Lung (tissue), 17 donors: ENCODE measurements at places on chromosomes 3 and 15. TPM values are rescaled to one million over a fixed set of nuclear protein-coding genes. Genes with fewer than 3 reads are reported as not detected.

GRCh38 chr3:69008980-69009379, 4.5 kb downstream of the EOGT start:
- H3K4me1 ChIP-seq: no peaks in the 10 kb centered on the region
- no peak overlapping the region for H3K4me3 ChIP-seq
- peak overlapping the region; percentile 81 for H3K27ac ChIP-seq
- no peaks in the 10 kb centered on the region for H3K27me3 ChIP-seq

- peaks cover 4% of the 10 kb centered on the region for H3K4me1 ChIP-seq
- no peak for DNase-seq
- no peaks in the 10 kb centered on the region for H3K27me3 ChIP-seq
- no peak overlapping the region for H3K4me3 ChIP-seq
Observed at GRCh38 chr3:49610666-49611280, 56.5 kb downstream of the BSN start.

DNA sequence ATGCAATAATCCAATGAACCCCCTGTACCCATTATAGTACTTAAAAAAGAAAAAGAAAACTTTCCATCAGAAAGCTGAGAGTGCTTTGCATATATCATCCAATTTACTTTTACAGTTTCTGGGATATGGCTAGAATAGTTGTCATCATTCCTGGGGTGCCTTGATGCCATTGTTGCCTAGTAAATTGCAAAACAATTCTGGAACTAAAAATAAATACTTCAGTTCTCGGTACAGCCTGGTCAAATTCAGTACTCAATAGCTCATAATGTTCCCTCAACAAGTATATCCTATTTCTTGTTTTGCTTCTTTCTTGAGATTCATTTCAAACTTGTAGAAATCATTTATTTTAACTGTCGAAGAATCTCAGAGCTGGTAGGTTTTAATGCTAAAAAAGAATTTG, 334.7 kb upstream of the MDFIC2 start:
- no peak overlapping the region for H3K27ac ChIP-seq
- H3K4me3 ChIP-seq: no peak overlapping the region
- H3K27me3 ChIP-seq: no peaks in the 10 kb centered on the region
- H3K36me3 ChIP-seq: no peaks in the 10 kb centered on the region
- peaks cover 3% of the 10 kb centered on the region for H3K4me1 ChIP-seq
- DNase-seq: no peak

- no peaks in the 10 kb centered on the region for H3K27me3 ChIP-seq
- no peak overlapping the region for H3K4me3 ChIP-seq
- DNase-seq: no peak
- H3K4me1 ChIP-seq: peaks cover 6% of the 10 kb centered on the region
- H3K27ac ChIP-seq: no peak overlapping the region
Observed at GRCh38 chr3:169603661-169604060, 59.9 kb downstream of the MECOM start.

- no peak overlapping the region for H3K4me3 ChIP-seq
- no peak overlapping the region for H3K27ac ChIP-seq
- H3K27me3 ChIP-seq: no peaks in the 10 kb centered on the region
- H3K36me3 ChIP-seq: no peaks in the 10 kb centered on the region
Observed at GRCh38 chr3:153658136-153658535, 463.1 kb upstream of the ARHGEF26 start.

DNA sequence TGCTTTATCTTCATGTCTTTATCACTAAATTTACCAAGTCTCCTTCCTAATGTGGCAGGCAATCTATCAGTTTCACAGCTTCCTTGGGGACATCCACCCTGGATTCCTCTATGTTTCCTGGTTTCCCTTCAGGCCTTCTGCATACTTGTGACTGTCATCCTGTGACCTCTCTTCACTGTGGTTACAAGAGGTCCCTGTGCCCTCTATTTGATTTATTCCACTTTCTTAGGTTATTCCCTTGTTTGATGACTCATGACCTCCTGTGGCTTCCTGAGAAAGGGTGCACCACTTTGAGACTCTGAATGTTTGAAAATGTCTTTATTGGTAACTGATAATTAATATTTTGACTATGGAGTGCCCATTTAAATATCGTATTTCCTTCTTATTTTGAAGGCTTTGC, 60.5 kb upstream of the KY start:
- no peak overlapping the region for H3K27ac ChIP-seq
- no peaks in the 10 kb centered on the region for H3K27me3 ChIP-seq
- no peaks in the 10 kb centered on the region for H3K4me1 ChIP-seq

DNA sequence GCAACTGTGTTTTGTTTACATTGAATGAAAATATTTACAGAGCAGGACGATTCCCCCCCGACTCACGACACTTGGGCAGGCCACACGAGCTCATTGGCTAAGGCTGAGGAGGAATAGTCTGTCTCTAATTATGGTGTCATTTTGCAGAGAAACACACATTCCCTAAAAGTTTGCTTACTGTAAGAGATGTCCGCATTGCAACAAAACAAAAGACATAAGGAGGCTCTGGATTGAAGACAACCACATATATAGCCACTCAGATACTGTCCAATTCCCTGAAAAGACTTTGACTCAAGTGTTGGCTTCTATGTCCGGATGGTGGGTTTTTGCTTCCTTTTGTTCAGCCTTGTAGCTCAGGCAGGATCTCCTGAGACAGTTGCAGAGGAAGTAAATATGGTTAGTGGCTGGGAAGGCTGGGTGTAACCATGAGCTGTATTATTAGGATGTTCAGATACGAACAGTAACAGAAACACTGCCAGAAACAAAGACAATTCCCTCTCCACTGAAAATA, 170.4 kb downstream of the KLHL25 start:
- H3K4me3 ChIP-seq: no peak overlapping the region
- peak; percentile 75 for DNase-seq
- peaks cover 66% of the 10 kb centered on the region for H3K4me1 ChIP-seq
- H3K36me3 ChIP-seq: no peaks in the 10 kb centered on the region
- peak overlapping the region; percentile 60 for H3K27ac ChIP-seq

DNA sequence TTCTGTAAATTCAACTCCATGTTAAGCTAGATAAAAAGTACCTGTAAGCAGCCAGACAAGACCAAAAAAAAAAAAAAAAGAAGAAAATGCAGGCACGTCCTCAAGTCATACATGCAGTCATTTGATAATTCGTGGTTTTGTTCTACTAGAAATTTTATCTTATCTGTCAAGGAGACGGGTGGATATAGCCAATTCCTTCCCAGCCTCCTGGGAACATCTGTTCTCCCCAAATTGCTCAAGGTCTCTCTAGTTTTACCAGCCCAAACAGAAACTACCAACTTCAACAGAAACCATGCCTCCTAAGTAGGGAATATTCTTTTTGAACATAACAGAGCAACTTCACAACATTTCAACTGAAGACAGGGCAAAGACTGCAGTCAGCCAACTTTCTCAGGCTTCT, 19.5 kb downstream of the RYK start:
- H3K4me1 ChIP-seq: peaks cover 7% of the 10 kb centered on the region
- no peak overlapping the region for H3K27ac ChIP-seq
- H3K4me3 ChIP-seq: no peak overlapping the region
- no peaks in the 10 kb centered on the region for H3K36me3 ChIP-seq

- DNase-seq: no peak
- H3K4me1 ChIP-seq: no peaks in the 10 kb centered on the region
- no peak overlapping the region for H3K27ac ChIP-seq
- no peak overlapping the region for H3K4me3 ChIP-seq
- H3K27me3 ChIP-seq: no peaks in the 10 kb centered on the region
Observed at GRCh38 chr3:31432897-31433678, 99.6 kb upstream of the STT3B start.

- DNase-seq: no peak
- no peak overlapping the region for H3K27ac ChIP-seq
- H3K36me3 ChIP-seq: no peaks in the 10 kb centered on the region
- no peaks in the 10 kb centered on the region for H3K4me1 ChIP-seq
Observed at GRCh38 chr3:36800533-36801116, 36.3 kb upstream of the DCLK3 start.

GRCh38 chr3:106683953-106684620, 693.2 kb upstream of the CCDC54 start:
- DNase-seq: no peak
- no peak overlapping the region for H3K27ac ChIP-seq

DNA sequence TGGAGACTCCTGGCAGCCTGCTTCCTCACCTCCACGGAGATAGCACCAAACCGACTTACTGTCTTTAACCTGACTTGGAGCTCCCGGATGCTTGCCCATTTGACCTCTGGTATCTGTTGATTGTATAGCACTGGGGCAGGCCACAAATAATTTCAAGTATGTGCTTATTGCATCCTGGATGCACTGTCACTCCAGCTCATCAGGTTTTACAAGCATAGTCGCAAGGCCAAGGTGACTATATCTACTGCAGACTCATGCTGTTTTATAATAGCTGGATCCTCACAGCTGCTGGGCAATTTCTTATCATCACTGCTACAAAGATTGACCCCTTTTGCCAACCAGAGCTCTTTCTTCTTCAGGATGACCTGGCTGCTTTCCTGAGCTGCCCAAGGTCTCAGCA, 45.6 kb downstream of the PEX5L start:
- no peak overlapping the region for H3K27ac ChIP-seq
- H3K27me3 ChIP-seq: no peaks in the 10 kb centered on the region
- no peaks in the 10 kb centered on the region for H3K36me3 ChIP-seq

DNA sequence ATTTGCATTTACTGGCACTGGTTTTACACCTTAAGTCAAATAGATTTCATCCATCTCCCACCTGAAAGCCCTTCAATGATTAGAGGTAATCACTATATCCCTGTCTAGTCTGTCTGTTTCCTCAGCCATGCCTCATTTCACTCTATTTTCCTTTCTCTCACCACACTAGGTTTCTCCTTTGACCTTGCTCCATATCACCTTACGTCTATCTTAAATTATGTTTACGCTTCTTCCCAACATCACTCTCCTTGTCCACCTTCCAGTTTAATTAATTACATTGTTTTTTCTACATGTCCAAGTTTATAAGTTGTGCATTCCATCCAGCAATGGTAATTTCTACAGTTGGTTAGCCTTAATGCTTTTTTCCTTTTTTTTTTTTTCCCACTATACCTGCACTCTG, 396.7 kb upstream of the PDZRN3 start:
- no peaks in the 10 kb centered on the region for H3K27me3 ChIP-seq
- no peaks in the 10 kb centered on the region for H3K4me1 ChIP-seq

DNA sequence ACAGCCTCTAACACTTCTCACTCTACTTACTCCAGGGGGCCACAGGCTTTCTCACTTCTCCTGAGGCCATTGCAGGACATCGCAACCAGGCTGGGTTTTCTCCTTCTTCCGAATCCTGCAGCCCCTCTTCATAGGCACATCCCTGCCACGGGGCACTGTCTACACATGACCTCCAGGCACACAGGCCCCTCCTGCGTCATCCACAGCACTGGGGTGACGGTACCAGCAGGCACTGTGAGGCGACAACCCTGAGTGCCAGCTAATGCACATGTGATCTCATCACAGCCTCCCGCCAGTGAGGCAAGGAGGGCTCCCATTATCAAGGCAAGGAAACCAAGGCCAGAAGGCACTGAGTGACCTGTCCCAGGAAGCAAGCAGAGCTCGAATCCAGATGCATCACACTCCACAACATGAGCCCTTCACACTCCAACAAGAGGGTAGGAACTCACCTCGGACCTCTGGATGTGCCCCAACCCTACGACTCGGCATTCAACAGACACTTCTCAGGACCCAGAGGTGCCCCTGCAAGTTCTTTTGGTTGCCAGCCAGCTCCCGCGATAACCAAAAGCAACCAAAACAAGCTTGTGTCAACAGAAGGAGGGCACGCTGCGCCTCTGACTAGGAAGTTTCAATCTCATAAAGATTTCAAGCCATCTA, 16.7 kb downstream of the FAM174B start:
- H3K27me3 ChIP-seq: no peaks in the 10 kb centered on the region
- H3K4me3 ChIP-seq: no peak overlapping the region
- no peak for DNase-seq
- no peaks in the 10 kb centered on the region for H3K36me3 ChIP-seq
- peak overlapping the region; percentile 84 for H3K27ac ChIP-seq
- peaks cover 1% of the 10 kb centered on the region for H3K4me1 ChIP-seq

- peaks cover 6% of the 10 kb centered on the region for H3K4me1 ChIP-seq
- H3K27me3 ChIP-seq: no peaks in the 10 kb centered on the region
Observed at GRCh38 chr3:101676765-101677435, at the start of gene ZBTB11. ZBTB11 (minus strand) TSS chr3:101677132; CDS start chr3:101676914, 218 bp downstream.

- no peak for DNase-seq
- H3K27ac ChIP-seq: no peak overlapping the region
- H3K4me3 ChIP-seq: no peak overlapping the region
- peaks cover 16% of the 10 kb centered on the region for H3K4me1 ChIP-seq
- no peaks in the 10 kb centered on the region for H3K27me3 ChIP-seq
Observed at GRCh38 chr15:30038667-30039523, 43.9 kb upstream of the GOLGA8J start.

- DNase-seq: no peak
- H3K4me1 ChIP-seq: no peaks in the 10 kb centered on the region
- no peaks in the 10 kb centered on the region for H3K27me3 ChIP-seq
- no peak overlapping the region for H3K27ac ChIP-seq
Observed at GRCh38 chr15:90705212-90705611, 11.9 kb upstream of the BLM start.

DNA sequence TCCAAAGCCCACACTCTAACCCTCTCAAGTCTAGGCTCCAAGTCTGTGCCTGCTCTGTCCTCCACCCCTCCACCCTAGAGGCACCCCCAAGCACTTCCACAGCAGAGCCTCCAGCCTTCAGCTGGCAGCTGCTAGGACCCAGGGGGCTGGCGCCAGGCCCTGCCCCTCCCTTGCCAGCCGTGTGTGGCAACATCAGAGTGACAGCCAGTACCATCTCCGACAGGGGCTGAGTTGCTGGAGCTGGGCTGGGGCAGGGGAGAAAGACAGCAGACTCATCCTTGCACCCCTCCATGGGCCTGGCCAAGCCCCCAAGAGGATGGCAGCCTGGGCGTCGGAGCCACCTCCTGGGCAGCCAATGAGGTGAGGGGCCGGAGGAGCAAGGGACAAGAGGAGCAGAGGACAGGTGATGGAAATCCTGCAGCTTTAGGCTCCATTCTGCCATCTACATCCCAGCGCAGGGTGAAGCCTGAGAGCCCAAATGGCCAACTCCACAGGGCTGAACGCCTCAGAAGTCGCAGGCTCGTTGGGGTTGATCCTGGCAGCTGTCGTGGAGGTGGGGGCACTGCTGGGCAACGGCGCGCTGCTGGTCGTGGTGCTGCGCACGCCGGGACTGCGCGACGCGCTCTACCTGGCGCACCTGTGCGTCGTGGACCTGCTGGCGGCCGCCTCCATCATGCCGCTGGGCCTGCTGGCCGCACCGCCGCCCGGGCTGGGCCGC, at the start of gene GPR62:
Gene GPR62, plus strand, starts transcription at position 207 of the 718 bp plus-strand sequence. Its CDS starts 272 bp downstream, at position 479.
- H3K36me3 ChIP-seq: peaks cover 13% of the 10 kb centered on the region
- peak within 1 kb of the TSS; percentile 3 for H3K27ac ChIP-seq
- no peak for DNase-seq
- no peak within 1 kb of the TSS for H3K4me3 ChIP-seq
- H3K27me3 ChIP-seq: peaks cover 6% of the 10 kb centered on the region

DNA sequence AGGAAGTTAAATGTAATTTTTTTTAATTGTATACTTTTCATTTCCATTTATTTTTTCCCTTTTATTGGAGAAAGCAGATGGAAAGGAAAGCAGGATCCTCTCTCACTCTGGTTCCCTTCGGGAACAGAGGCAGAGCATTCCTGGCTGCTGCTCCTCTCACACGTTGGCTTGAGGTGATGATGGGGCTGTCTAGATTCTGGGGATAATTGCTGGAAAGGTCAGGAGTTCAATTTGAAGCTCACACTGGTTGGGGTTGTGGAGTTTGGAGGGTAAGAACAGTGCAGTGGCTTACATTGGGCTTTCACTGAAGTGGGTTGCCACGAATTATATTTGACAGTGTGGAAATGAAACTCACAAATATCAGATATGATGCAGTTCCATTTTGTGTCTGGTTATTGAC, 57.6 kb downstream of the RARB start:
- peaks cover 31% of the 10 kb centered on the region for H3K4me1 ChIP-seq
- H3K27me3 ChIP-seq: no peaks in the 10 kb centered on the region
- H3K27ac ChIP-seq: peak overlapping the region; percentile 1
- no peak overlapping the region for H3K4me3 ChIP-seq
- no peaks in the 10 kb centered on the region for H3K36me3 ChIP-seq

Gene BFSP2
- total RNA-seq: not detected

Gene SLC28A1
- 0.06 TPM for total RNA-seq

Gene C3orf52
- 21.4 TPM for total RNA-seq

Gene AQP9
- 12.5 TPM for total RNA-seq

Gene LMAN1L
- total RNA-seq: 0.31 TPM

Gene GOLGA8J
- 0.20 TPM for total RNA-seq

Gene PLSCR2
- not detected for total RNA-seq

Gene CHRNA3
- not detected for total RNA-seq
